Fibroblast of skin of scalp (primary cell): ENCODE measurements at places on chromosomes 7 and 10.

DNA sequence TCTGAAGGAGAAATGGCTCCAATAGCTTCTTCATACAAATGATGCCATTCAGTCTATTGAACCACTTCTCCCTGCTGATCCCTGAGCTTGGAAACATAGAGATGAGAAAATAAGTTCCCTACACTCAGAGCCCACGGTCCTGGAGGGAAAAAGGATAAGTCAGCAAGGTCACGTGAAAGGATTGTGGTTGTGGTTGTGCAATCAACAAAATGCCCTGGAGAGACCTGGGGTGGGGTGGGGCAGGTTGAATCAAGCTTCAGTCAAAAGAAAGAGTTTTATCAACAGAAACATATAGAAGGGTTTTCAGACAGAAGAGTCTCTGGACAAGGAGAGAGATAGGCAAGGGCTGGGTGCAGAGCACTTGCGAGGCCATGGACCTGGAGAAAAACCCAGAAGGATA is 30.1 kb downstream of the C10orf90 start:
- peak; percentile 8 for DNase-seq

- no peak for DNase-seq
Measured at GRCh38 chr10:43952760-43953159, 304.1 kb upstream of the ZNF32 start.

DNA sequence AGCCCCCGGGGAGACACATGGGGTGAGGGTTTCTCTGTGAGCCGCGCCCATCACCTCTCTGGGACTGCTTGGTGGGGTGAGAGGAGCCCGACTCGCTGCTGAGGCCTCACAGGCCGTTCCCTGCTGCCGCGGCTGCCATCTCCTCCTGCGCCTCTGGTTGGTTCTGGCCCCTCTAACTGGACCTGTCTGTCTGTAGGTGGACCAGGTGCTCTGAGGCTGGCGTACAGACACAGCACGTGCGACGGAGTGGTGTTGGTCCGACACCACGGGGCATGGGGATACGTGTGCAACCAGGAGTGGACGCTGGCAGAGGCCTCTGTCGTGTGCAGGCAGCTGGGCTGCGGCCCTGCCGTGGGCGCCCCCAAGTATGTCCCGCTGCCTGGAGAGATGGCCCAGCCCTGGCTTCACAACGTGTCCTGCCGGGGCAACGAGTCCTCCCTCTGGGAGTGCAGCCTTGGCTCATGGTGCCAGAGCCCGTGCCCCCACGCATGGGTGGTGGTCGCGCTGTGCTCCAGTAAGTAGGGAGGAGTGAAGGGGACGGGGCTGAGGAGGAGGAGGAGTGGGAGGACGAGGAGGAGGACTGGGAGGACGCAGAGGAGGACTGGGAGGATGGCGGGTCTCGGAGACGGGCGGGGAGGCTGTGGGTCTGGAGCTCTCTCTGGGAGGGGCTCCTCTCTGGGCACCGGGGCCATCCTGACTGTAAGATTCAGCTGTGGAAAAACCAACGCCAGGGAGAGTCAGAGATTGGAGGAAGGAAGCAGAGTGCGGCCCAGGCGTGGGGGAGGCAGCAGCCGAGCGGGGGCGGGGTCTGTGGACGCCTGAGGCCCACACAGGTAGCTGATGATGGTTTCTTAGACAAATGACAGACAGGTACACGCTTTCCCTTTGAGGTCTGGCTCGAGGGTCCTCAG is 2.6 kb downstream of the SCART1 start:
- no peak for DNase-seq

DNA sequence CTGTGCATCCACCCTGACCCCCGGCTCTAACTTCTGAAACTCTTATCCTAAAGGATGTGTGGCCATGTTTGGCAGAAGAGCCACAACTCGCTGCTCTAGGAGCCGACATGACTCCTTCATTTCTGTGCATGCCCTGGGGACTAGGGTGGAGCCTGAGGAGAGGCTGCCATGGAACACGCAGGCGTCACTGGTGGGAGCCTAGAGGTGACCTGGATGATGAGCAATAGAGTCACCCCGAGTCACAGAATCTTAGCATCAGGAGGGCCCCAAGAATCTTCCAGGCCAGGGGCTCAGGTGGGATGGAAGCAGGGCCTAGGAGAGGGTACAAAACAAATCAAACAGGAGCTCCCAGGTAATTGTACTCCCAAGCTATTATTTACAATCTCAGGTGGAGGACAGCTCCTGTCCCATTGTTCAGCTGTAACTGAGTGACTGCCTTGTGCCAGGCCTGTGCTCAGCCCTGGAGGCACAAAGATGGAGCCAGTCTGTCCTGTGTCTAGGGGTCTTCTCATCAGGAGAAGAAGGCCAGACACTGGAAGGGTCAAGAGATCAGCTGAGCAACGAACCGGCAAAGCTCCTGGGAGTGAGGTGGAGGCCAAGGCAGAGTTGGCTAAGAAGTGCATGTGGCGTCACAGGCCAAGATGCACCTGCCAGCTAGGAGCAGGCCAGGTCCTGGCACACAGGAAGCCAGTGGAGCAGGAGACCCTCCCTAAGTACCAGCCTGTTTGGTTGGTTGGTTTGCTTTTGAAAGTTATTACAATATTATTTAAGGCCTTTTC is 5.8 kb upstream of the ZNF22 start:
- no peak for DNase-seq

DNA sequence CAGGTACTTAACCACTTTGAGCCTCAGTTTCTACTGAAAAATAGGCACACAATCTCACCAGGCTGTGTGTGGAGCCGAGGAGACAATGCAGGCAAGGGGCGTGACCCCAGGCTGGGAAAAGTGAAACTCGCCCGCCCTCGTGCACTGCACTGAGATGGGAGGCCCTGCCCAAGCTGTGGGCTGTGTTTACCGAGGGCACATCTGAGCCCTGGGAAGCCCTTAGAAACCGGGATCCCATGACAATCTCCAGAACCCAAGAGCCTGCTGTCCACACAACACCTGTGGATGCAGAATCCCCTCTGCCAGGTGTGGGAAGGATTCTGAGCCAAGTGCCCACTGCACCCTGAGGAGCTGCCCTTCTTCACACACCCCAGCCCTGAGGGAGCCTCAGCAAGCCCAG is 198.3 kb downstream of the GRID1 start:
- DNase-seq = no peak

DNA sequence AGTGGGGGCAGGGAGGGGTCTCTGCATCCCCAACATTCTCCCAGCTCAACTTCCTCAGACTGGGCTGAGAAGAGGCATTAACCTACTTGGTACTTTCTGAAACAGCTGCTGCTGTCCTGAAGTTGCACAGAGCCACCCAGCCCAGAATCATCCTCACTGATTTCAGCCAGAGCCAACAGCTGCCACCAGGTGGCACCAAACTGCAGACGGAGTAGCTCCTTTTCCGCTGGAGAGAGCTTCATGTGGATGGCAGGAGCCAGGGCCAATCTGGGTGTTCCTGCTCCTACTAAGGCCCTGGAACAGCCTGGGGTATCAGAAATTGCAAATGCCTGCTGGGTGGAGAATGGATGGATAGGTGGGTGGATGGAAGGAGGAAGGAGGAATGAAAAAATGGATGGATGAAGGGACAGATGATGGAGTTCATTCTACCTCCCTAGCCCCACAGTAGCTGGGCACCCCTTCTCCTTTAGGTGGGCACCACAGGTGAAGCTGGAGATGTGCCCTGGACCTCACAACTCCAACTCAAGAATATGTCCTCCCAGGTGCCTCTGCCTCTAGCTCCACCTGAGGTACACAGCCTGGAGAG is 11.8 kb upstream of the DRGX start:
- DNase-seq = peak; percentile 73

- peak; percentile 67 for DNase-seq
Measured at GRCh38 chr10:110279407-110279986, 25.2 kb downstream of the SMNDC1 start.

GRCh38 chr7:9625953-9626352 is 1192.5 kb downstream of the NXPH1 start:
- DNase-seq = no peak

DNA sequence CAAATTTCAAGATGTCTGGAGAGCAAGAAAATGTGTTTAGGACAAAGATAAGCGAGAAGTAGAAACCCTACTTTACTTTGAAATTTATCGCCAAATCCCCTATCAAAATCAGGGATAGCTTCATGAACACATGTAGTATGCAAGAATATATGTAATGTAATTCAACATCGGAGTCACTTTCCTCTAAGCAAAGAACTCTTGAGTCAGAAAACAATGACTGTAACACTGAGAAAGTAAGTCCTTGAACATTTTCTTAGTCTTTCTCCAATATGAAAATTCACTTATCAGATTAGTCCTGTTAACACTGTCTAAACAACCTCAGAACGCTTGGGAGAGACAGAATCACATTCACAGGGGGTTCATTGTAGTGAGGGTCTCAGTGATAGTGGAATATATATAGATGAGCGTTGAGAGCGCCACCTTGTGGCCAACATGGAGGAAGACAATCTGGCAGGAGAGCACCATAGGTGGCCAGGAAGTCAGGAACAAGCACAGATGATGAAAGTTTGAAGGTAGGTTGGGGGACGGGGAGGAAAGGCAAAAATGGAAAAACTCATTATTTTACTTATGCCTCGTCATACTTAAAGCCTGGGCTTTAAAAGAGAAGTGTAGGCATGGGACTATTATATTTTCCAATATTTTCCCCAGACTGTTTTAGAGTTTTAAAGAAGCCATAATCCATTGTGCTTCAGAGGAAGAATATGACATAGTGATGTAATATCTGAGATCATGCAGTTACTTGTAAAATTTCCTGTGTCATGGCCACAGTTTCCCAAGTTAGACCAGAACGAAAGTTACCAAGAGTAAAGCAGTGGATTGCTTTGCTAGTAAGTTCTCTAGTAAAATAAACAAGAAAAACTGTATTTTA is 115.5 kb upstream of the GNAI1 start:
- DNase-seq = peak; percentile 64

DNA sequence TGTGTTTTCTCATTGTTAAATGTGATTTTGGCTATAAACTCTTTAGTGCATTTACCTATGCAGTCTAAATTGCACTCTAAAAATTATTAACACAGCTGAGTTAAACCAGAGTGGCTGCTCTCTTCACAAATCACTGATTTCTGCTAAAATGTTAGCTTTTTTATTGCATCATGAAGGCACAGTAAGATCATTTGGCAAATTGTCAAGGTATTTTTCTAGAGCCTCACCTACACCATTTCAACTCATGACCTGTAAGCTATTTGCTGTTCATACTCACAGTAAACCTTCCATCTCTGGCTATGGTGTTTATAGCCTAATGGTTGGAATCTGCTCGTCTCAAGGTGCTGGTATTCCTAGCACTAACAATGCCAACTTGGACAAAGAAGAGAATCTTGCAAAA is 25.7 kb downstream of the NDUFB2 start:
- no peak for DNase-seq

DNA sequence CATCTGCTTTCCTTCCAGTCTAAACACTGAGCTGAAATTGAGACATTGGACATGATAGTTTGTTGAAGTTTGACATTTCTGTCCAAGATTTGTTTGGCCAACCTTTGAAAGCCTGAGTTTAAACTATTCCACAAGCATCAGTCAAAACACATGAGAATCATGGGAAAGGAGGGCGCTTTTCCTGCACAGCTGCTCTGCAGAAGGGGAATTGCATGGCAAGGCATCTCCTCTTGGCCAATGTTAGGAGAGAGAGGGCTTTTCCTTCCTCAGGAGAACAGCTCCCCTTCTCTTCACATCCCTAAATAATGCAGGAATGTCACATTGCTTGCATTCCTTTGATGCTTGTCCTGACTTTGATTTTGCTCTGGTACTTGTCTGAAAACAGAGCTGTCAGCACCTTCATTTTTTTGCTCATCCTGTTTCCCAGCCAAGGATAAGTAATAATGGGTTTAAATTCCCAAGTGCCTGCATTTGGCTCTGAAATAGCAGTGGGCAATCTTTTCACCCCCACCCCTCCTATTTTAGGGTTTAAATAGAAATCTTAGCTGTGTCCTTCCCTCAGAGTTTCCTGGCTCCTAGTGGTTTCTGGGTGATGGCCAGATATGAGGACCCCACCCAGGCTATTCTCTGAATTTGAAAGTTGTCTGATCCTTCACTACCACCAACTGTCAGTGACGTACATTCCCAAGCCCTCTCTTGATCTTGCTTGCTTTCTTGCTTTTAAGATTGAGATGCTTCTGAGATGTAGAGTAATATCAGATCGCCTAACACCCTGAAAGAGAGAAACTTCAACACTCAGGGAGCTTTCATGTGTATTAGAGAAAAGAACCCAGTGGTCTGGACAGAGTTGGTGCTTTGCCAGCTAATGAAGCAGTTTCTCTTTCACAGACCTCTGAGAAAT is 75.2 kb upstream of the NPVF start:
- DNase-seq = peak; percentile 80

DNA sequence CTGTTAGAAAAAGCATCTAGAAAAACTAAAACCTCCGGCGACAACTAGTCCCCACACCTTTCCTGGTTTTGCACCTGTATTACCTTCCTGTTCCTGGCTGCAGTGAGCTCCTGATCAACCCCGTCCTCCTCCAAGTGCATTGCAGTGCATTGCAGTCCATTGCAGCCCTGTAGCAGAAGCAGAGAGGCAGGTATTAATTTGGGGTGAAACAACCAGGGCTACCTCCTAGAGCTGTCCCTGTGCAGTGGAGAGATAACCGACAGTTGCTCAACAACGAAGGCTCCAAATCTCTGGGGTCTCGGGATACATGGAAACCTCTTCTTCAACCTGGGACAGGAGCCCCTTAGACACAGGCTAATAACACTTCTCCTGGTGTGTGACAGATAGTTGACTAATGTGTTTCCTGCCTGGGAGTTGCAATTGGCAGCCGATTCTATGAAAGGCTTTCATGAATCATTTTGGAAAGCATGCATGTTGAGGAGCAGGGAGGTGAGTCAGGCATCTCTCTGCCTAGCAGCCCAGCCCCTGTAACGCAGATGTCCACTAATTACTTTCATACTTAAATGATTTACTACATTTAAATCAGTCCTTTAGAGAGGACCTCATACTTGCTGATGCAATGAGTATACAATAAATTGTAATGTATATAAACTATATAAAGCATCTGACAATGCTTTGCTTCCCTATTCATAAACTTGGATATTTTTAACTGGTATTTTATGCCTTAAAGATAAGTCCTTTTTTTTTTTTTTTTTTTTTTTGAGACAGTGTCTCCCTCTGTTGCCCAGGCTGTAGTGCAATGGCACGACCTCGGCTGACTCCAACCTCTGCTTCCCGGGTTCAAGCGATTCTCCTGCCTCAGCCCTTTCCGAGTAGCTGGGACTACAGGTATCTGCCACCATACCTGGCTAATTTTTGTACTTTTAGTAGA is 59.0 kb downstream of the PRR15 start:
- DNase-seq = peak; percentile 98

GRCh38 chr10:43962346-43963191 is 313.9 kb upstream of the ZNF32 start:
- peak; percentile 75 for DNase-seq

GRCh38 chr10:89475591-89475998 is 59.8 kb downstream of the SLC16A12 start:
- no peak for DNase-seq
